Left hindlimb (tissue), 1 donor: ENCODE measurements at places on chromosomes 1 and 21.
A peak's percentile ranks its signal among the peaks of the same experiment; 100 is the strongest.

DNA sequence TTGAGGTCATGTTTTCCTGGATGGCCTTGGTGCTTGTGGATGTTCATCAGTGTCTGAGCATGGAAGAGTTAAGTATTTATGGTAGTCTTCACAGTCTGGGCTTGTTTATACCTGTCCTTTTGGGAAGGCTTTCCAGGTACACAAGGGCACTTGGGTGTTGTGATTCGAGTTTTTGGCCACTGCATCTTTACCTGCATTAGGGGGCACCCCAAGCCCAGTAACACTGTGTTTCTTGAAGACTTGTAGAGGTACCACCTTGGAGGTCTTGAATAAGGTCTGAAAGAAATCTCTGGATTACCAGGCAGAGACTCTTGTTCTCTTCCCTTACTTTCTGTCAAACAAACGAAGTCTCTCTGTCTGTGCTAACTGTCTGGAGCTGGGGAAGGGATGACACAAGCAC lies 34.4 kb upstream of the ROR1 start:
- DNase-seq: no peak

- no peak for DNase-seq
Observed at GRCh38 chr1:156140879-156141707, 12.3 kb upstream of the SEMA4A start.

DNA sequence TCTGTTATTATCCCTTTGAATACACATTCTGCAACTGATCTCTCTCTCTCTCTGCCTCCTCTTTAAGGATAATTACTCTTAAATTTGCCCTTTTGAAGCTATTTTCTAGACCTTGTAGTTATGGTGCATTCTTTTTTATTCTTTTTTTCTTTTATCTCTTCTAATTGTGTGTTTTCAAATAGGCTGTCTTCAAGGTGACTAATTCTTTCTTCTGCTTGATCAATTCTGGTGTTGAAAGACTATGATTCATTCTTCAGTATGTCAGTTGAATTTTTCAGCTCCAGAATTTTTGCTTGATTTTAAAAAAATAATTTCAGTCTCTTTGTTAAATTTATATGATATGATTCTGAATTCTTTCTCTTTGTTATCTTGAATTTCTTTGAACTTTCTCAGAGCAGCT lies 95.6 kb upstream of the GPR52 start:
- DNase-seq: no peak

DNA sequence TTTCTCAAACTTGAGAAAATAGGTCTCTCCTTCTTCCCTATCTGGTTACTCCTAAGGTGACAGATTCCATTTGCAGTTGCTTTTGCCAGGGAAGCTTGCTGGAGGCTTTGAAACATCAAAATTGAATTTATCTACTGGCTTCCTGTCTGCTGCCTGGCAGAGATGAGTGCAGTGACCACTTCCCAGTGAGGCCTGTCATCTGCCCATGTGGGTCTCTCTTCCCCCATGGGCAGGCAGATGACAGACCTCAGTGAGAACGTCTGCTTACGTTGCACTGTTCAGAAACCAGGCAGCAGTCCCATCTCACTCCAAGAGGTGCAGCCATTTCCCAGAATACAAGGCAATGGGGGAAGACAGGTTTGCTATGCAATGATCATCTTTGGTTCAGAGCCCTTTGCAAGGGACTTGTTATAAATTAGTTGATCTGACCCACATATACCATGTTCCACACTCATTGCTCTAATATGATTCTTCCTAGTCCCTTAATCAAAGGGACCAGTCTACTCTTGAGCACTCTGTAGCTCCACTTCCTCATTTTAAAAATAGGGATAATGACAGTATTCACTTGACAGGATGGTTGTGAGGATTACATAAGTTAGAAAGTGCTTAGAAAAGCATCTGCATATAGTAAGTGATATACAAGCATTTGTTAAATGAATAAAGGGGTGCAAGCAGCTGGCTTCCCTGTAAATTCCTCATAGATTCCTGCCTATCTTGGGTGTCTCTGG lies 10.6 kb downstream of the PGBD5 start:
- DNase-seq: no peak

- DNase-seq: peak; percentile 53
Observed at GRCh38 chr1:45205011-45205909, 1.1 kb downstream of the ZSWIM5 start.

DNA sequence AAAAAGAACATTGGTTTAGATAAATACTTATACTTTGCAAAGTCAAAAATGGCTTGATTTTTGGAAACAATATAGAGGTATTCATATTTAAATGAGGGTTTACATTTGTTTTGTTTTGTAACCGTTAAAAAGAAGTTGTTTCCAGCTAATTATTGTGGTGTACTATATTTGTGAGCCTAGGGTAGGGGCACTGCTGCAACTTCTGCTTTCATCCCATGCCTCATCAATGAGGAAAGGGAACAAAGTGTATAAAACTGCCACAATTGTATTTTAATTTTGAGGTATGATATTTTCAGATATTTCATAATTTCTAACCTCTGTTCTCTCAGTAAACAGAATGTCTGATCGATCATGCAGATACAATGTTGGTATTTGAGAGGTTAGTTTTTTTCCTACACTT lies 65.3 kb upstream of the SAMD13 start:
- no peak for DNase-seq
